ENCODE measurements at places on chromosomes 4 and X.

DNA sequence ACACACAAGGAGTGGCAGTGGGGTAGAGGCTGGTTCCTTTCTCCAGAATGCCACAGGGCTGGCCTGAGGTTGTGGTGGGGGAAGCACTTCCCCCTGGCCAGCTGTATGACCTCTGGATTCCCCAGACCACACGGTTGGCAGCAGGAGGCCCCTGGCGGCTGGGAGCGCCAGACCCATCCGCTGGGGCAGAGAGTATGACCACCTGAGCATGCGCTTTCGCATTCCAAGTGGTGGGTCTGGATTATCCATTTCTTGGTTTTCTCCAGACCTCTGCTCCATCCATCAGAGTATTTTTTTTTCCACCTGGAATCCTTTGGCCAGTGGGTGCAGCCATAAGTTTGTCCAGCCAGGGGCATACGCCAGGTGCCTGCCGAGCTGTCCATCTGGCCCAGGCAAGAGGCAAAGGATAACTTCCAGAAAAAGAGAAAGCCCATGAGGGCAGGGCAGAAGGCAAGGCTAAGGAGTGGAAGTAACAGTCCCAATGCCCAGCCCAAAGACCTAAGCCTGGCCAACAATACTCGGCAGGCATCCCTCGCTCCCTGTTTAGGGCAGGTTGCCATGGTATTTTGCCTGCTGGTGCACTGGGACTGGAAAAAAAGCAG is 39.3 kb downstream of the NHSL2 start:
- DNase-seq: no peak

DNA sequence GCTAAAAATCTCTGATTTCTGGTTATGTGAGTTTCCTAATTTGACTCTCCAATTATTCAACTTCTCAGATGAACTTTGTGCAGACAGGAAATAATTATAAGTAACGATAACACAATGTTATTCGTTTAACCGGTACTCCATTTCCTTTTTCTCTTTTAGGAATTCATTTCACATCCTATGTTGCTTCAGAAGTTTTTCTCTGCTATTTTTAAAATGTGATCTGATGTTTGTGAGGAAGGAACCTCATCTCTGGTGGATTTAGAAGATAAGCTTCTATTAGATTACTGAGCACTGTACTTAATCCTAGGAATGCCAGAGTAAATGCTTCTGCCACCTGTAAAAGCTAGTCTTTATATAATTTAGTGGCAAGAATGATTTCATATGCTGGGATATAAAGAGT is 116.0 kb upstream of the ETNPPL start:
- DNase-seq: no peak

GRCh38 chr4:96766359-96766758 is 926.5 kb downstream of the PDHA2 start:
- DNase-seq: no peak

DNA sequence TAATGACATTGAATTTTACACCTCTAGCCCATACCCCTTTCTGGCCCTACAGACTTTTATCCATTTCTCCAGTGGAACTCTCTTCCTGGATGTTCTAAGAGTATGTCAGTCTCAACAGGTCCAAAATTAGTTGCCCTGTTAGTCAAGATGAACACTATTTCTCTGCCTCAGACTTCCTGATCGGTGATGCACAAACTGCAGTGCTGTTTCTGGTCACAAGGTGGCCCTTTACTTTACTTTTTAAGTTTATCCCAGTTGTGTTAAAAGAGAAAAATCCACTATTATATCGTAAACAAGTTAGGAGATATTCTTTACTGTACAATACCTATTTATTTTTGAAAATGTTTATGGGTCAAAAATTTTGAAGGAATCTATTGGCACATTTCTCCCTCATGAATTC is 13.1 kb downstream of the TCEAL7 start:
- DNase-seq: no peak

- no peak for DNase-seq
Observed at GRCh38 chr4:20292739-20293138, 41.0 kb downstream of the SLIT2 start.

DNA sequence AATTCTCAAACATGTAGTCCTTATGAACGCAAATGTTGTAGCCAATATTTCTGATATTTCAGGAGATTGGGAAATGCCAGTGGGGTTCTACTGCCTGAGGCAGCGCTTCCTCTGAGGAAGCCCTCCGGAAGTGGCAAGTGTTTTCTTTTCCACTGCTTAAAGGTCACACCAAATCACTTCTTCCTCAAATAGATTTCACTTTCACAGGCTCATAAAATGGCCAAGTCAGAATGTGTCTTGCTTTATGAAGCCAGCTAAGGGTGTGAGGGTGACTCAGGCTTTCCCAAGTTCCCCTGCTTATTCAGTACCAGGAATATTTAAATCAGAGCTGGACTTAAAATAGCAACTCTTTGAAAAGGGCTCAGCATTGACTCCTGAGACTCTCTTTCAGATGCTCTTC is 514.2 kb upstream of the DIPK2B start:
- DNase-seq: no peak

GRCh38 chr4:19002170-19002569 is 980.6 kb upstream of the LCORL start:
- DNase-seq: no peak

DNA sequence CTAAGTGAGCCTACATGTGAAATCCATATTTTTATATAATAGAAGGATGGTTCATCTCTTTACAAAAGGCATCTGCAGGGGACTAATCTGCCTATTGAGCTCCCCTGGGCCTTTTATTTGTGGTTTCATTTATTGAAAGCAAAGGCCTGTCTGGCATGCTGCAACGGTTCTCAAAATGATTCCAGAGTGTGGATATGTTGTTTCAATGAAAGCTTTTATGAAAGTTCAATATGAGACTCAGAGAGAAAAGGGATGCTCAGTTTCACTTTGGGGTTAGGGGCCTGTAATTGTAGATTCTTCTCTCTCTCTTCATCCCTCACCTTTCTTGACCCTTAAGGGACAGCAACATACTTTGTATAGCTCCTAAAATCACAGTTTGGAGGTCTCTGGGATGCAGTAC is 204.2 kb upstream of the CASK start:
- DNase-seq: no peak

- DNase-seq: no peak
Observed at GRCh38 chr4:78552389-78553042, 946 bp downstream of the ANXA3 start.

All from NCI-H187 treated with DMSO at 0.1 percent for 48 hours (cell line).